ENCODE measurements at places on chromosomes 2 and 18.

DNA sequence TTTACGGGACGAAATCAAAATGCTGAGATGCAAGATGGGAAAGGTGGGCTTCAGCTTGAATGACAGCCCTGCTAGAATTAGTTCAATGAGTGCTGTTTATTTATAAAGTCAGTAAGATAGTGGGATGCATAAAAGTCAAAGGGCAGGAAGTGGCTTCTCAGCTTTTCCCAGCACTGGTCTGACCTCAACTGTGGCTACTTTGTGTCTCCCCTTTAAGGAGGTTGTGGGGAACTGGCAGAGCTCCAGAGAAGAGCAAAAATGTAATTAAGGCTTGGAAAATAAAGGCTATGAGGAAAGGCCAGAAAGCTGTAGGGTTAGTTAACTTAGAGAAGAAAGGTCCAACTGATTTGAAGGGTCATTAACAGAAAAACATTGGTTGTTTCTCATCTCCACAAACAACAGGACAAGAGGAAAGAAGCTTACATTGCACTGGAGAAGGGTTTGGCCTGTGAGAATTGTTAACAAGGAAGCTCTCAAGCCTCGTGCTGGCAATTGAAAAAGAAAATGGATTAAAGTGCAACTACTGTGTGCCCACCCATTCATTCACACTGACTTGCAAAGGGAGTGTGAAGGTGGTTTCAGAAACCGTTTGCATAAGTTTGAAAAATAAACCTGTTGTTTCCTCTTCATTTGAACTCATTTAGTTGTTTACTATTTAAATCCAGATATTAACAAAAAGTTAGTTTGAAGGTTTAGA, 68.8 kb upstream of the CD28 start:
- peak; percentile 55 for DNase-seq

- no peak for DNase-seq
These were observed 84.7 kb upstream of the TMEM200C start for GRCh38 chr18:5979971-5980457.

- DNase-seq: no peak
These were observed 30.2 kb downstream of the GREB1 start for GRCh38 chr2:11563784-11564666.

DNA sequence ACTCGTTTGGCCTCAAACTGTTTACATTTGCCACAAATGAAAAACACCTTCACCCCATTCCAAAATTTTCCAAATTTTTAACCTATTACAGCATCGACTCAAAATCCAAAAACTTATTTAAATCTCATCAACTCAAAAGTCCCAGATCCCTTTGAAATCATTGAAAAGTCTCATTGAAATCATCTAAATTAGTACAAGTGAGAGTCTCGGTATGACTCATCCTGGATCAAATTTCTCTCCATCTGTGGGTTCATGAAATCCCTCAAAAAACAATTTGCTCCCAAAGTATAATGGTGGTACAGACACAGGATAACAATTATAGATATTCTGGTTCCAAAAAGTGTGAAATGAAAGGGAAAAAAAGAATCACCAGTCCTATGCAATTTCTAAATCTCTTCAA, 65.1 kb downstream of the LRP1B start:
- DNase-seq: no peak
